ENCODE measurements at places on chromosomes 2 and 18.

- no peak for DNase-seq
Observed at GRCh38 chr2:219514196-219514761, at the start of gene ASIC4. Gene ASIC4 (plus strand): TSS chr2:219514482. CDS start chr2:219514725, 243 bp downstream.

DNA sequence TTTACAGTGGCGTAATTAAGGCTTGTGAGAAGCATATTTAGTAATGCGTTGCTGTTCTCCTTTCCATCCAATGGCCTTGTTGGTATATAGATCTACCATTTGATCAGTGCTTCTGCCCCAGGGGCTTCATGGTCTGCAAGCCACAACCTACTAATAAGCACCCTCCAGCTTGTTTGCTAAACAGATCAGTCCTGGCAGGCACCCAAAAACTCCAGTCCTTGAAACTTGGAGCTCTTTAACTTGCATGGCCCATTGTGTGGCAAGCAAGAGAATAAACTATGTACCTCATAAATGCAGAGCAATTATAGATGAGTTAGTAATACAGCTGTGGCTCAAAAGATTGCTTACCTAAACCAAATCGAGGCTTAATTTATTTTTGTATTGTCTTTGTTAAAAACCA, 158.5 kb downstream of the FTCDNL1 start:
- DNase-seq = no peak

GRCh38 chr2:17851731-17852585, 26.5 kb upstream of the KCNS3 start:
- DNase-seq = peak; percentile 13

- DNase-seq = no peak
Observed at GRCh38 chr2:85996591-85996990, 107.8 kb upstream of the ST3GAL5 start.

Data from activated CD4-positive, alpha-beta T cell treated with anti-CD3 and anti-CD28 coated beads for 24 hours (primary cell).